ENCODE measurements at places on chromosomes 7 and 10.

DNA sequence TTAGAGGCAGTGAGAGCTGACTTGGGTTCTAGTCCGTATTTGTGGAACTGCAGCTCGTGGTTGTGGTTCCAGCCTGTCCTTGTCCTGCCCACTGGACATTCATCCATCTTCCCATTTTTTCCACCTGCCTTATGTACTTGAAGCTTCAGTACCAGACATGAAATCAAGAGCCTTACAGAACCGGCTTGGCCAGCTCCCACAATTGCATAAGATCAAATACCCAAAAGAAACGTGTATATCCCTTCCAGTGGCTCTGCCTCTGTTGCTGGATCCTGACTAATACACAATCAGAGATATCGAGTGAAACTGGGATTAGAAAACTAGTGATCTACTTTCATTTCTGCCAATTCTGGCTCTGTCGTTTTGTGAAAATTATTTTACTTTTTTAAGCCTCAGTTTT lies 23.8 kb upstream of the LIPA start:
- no peak for DNase-seq

GRCh38 chr7:20030915-20031362 lies 186.2 kb downstream of the MACC1 start:
- no peak for DNase-seq

DNA sequence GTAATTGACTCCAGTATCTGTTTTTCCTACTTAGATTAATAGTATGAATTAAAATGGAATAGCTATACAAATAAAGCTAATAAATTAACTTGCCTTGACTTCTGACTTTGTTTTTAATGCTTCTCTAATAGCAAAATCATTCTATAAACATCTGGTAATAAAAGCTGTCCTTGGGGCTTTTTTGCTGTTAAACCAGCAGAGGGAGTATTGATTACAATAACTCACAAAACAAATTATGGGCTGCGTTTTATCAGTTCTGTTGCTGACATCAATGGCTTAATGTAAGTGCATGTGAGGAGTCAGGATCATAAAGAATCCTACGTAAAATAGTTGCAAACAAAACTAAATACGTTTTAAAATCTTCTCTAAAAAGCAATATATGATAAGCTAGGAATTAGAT lies 667.8 kb downstream of the PCDH15 start:
- no peak for DNase-seq

- DNase-seq: no peak
Measured at GRCh38 chr10:90288391-90288933, 569.4 kb downstream of the HTR7 start.

- DNase-seq: no peak
Measured at GRCh38 chr7:155848691-155849669, 36.7 kb upstream of the SHH start.
